Type B pancreatic cell (in vitro differentiated cells): ENCODE measurements at places on chromosomes 6 and 20. TPM values are rescaled to one million over a fixed set of nuclear protein-coding genes. Genes with fewer than 3 reads are reported as not detected.

Gene MROH8
- 2.5 and 4.8 TPM in 2 replicates for total RNA-seq

Gene SYCP2L
- 4.9 and 6.9 TPM in 2 replicates for total RNA-seq

DNA sequence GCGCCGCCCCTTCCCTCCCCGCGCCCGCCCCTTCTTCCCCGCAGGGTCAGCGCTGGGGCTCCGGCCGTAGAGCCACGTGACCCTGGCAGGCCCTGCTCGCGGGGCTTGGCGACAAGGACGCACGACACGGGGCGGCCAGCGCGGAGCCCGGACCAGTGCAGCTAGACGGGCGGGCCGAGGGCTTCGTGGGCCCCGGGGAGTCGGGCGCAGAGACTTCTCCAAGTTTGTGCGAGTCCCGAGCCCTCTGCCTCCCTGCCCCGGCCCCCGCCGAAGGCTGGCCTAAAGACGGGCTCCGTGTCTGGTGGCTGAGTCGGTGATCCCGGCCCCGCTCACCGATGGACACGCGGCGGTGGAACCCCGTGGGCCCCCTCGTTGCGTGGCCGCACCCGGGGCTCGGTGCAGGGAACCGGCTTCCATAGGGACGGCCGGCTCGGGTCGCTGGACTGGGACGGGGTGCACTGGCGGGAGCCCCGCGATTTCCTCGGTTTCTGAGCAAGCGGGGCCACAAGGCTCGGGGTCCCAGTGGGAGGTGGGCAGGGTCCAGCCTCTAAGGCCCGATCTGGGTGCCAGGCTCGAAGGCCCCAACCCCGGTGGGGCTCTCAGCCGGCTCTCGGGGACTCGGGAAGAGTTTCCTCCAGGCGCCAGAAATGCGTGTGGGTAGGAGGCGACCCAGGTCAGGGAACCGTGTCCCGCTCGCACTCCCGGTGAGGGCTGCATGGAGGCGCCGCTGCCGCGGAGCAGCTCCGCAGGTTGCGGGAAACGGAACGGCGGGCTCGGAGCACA lies 452 bp upstream of the GATA5 start:
- no peak for DNase-seq
- peaks cover 17% of the 10 kb centered on the region for H3K4me1 ChIP-seq

Gene TAGAP
- total RNA-seq = 0.22 and 0.43 TPM in 2 replicates

Gene NKX2-2
- 6.0 and 15.4 TPM in 2 replicates for total RNA-seq

DNA sequence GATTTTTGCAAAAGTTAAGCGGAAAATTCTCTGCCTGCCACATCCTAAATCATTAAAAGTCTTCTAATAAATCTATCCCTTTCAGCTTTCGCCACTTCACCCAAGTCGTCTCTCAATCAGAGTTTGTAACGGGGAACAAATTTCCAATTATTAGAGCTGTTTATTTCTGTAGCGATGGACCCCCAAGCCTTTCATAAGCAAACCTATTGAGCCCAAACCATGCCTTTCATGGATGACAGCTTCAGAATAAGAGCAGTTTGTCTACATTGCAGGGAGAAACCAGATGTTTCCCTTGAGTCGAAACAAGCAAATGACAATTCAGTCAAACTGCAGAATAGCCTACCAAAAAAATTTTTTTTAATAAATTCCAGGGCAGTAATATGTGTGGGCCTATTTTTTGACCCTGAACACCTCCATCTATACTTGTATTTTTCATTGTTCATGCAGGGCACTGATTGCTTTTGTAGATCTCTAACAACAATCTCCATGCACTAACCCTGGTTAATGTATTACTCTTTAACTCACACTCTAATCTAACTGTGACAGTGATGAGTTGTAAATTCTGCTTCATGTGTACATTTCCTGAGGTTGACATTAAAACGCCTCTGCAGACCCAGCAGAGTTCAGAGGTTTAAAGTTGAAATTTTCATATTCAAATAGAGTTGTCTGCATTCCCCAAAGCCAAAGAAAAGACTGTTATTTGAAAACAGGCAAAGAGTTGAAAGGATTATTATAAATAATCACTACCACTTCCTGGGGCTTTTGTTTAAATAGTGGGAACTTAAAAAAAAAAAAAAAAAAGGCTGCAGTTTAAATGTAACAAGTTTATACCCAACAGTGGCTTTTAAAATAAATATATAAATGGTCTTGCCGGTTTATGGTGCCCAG lies 64.5 kb downstream of the ATP9A start:
- H3K4me1 ChIP-seq = peaks cover 53% of the 10 kb centered on the region
- peak overlapping the region; percentile 70 for H3K27ac ChIP-seq
- no peak for DNase-seq
